ENCODE measurements at places on chromosomes 3 and 15. TPM values are rescaled to one million over a fixed set of nuclear protein-coding genes. Genes with fewer than 3 reads are reported as not detected.

GRCh38 chr3:8112587-8112986 lies 389.0 kb upstream of the LMCD1 start:
- no peak for DNase-seq

The C3orf20 gene
- total RNA-seq, result 0.92 TPM

DNA sequence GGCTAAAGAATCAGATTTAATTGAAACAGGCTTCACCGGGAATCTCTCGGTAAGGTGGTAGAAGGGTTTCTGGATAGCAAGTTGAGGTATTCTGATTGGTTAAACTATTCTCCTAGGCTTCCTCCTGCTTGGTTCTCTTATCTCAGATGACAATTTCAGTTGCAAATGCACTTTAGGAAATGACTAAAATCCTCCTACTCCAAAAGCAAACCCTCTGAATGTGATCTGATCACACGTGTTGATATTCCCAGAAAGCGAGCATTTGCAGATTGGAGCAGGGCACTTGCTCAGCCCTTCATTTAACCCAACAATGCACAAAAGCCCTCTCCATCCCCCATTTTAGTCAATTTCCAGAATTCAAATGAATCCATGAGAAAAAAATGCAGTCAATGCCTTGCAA lies 55.6 kb upstream of the ICE2 start:
- no peak for DNase-seq

DNA sequence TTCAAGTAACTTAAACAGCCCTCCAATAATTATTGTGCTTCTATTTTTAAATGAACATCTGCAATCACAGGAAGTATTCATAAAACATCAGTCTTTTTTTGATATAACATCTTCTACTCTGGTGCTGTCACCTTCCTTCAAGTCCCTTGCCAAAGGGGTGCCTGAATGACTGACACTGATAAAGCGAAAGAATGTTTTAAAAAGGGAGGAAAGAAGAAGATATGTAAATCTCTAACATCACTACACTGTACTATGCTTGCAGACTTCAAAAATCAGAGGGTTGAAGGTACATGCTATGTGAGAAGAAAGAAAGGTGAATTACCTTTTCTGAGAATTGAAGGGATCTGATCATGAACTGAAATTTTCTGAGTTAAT lies 253.7 kb downstream of the ZPLD1 start:
- DNase-seq, result no peak

DNA sequence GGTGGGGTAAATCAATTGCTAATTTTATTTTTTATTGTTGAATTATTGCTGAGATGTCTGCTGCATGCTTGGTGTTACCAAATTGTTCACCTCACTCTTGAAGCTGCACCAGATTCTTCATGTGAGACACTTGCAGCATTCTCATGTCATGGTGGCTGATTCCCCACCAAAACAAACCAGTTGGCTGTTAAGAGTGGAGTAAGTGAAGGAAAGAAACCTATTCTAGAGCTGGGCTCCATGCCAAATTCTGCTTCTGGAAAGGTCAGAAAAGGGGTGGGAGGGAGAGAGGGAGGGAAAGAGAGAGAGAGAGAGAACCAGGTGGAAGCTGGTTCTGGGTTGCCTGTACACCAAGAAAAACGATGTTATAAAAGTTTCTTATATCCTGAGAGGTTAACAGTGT lies 317.5 kb upstream of the THRB start:
- DNase-seq, result no peak

- no peak for DNase-seq
These were observed 5.3 kb downstream of the CASR start for GRCh38 chr3:122188737-122189136.

- DNase-seq, result no peak
These were observed 41.7 kb downstream of the DAPK2 start for GRCh38 chr15:64004587-64004986.

DNA sequence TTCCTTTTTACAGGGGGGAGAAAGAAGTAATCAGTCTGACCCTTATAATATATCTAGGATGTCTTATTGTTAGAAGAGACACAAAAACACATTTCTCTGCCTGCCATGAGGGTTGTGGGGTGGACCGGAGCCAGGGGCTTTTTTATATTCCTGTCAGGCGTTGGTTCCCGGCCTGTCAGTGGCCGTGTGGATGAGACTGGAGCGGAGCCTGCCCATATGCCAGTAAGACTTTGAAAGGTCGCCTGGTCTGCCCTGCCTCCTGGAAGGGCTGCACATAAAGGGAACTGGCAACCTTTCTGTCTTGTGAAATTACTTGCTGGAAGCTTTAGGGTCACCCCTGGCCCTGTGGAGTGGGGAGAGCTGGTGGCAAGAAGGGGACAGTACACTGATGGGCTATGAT lies 34.7 kb downstream of the MAP3K13 start:
- DNase-seq, result no peak

GRCh38 chr15:80267658-80268057 lies 15.6 kb upstream of the CTXND1 start:
- no peak for DNase-seq

GRCh38 chr3:156888176-156888575 lies 62.0 kb downstream of the LEKR1 start:
- no peak for DNase-seq

The HCLS1 gene
- total RNA-seq, result 0.57 TPM

GRCh38 chr3:72230774-72231379 lies 445.9 kb upstream of the PROK2 start:
- DNase-seq, result no peak

GRCh38 chr3:115523458-115523857 lies 99.9 kb upstream of the GAP43 start:
- DNase-seq, result peak; percentile 42

DNA sequence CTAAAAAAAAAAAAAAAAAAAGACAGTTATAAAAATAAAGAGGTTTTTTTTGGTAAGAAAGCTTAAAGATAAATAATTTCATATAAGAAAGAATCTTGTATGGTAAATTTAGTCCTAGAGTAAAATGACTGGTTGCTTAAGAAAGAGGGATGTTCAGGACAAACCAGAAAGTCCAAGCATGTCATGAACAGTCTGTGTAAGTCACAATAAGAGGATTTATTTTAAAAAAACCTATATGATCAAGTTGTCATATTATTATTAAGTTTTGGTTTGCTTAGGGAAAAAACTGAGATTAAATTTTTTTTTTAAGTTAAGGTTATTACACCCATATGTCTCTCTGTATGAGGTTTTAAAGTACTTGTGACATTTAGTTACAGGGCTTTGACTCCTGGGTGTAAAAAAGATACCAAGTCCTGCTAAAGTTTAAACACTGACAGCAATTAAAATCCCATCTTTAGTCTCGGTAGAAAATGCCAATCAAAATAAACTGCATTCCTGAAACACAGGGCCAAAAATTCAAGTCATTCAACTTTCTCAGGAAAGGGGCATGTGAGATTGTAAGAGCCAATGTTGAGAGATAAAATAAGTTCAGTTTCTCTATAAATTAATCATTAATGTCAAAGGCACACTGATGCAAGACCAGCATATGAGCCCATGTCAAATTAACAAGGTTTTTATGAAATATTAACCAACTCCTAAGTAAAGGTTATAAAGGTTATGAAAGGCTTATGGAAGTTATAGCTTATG lies 8.5 kb upstream of the BDH1 start:
- no peak for DNase-seq

GRCh38 chr3:124648551-124648950 lies 81.7 kb upstream of the UMPS start:
- DNase-seq, result no peak

- no peak for DNase-seq
These were observed 85.3 kb downstream of the LRRK1 start for GRCh38 chr15:101004500-101004899.

DNA sequence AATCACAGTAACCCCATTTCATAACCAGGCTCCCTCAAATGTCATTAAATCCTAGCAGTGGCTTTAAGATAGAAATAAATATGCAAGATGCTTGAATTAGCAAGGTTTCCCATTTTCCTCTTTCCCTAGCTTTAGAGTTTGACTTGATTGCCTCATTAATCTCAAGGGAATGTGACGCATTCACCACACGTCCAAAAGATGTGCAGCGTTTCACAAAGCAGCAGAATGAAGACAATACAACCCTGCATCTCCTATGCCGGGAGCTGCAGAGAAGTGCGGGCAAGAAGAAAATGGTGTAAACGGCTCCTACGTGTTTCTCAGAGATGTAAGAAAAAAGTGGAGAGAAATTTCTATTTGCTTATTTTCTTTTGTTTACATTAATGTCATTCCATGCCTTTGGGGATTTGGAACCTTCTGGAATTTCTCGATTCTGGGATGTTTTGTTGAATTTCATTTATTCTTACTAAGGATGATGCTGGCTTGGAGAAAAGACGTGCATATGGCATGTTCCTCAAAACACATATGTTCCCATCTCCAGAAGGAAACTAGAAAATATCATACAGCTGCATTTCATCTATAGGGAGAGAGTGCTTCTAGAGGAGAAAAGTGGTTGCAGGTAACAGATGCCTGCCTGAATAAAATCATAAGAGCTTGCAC lies 27.8 kb upstream of the FRMD4B start:
- DNase-seq, result no peak

DNA sequence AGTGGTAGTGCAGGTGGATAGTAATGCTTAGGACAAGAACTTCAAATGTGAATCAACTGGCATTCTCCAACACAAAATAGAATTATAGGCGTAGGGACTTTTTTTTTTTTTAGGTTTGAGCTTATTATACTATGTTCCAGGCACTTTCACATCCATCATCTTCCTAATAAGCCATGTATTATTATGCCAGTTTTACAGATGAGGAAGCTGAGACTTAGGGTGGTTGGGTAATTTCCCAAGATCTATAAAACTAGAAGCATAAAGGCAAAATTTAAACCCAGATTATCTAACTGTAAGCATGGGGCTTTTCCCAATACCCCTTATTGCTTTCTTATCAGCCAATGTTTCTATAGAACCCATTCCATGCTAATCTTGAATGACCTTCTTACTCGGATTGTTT lies 75.1 kb upstream of the ETV5 start:
- no peak for DNase-seq

- DNase-seq, result no peak
These were observed 69.7 kb downstream of the ST8SIA2 start for GRCh38 chr15:92463352-92463751.

GRCh38 chr3:196686436-196686835 lies 25.6 kb downstream of the CEP19 start:
- DNase-seq, result peak; percentile 33

The LMLN gene
- 7.7 TPM for total RNA-seq

The ST8SIA2 gene
- 5.9 TPM for total RNA-seq

The BFSP2 gene
- not detected for total RNA-seq

- DNase-seq, result no peak
These were observed 10.0 kb downstream of the ARIH2 start for GRCh38 chr3:48928679-48929078.

DNA sequence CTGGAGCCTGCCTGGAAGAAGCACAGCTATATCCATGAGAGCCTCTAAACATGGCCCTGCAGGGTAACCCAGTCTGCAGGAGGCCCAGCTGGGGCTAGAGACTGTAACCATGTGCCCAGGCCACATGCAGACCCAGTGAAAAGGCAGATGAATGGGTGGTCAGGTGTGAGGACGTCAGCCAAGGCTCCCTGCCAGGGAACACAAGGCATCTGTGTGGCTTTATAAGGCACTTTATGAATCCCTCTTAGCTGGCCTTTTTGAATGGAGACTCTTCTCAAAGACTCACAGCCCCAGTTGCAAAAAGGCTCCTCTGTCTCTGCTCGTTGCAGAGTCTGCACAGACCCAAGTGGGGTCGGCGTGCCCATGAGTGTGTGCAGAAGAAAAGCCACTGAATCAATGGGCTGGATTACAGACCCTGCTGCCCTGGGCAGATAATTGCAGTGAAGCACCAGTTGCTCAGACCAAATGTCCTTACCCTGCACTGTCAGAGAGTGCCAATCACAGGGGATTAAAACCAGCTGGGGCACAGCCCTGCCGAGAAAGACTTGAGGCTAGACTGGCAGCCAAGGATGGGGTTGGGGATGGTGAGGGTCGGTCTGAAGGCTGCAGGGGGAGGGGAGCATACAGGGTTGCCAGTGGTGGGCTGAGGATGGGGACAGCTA lies 154.2 kb downstream of the RAB11A start:
- no peak for DNase-seq

DNA sequence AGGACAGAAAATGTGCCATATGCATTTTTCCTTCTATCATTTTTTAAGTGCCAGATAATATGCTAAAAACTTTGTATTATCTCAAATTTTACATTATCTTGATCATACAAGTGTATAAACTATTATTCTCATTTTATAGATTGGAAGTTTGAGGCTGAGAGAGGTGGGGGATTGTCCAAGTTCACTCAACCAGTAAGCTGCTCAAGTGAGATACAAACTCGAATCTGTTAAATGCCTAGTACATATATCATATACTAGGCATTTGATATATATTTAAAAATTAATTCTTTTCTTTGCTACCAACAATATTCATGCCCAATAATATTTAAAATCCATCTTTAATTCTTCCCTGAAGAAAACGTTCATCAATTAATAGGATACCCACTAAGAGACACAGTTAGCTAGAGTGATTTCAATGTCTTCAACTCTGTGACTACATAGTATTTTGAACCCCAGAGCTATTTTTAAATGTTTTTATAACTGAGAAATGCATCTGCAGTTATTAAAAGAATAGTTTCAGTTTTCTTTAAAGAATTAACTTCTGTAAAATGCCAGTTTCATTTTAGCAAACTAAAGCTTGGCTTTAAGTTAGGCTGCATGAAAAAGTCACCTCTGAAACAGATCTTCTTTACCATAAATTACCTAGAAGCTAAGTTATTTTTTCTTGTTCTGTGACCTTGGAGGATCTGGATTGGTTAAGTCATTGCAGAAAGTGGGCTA lies 40.4 kb downstream of the IQCB1 start:
- no peak for DNase-seq

The SCN11A gene
- total RNA-seq, result 0.28 TPM

GRCh38 chr15:86139828-86140227 lies 60.2 kb downstream of the AGBL1 start:
- no peak for DNase-seq

DNA sequence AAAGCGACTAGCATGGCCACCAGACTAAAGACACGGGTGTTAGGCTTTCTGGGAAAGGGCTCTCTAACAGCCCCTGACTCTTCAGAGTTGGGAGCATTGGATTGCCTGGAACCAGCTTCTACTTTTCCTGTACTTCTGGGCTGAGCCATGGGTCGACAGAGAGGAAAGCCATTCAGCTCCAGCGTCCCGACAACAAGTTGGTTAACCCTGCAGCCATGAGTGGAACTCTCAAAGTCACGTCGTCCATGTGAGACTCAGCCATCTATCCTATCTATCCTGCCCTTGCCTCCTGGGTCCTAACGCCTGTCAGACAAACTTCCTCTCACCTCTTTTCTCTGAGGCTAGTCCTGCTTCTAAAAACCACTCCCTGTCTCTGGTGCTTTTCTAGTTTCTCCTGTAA lies 32.6 kb upstream of the TBC1D5 start:
- DNase-seq, result no peak

- DNase-seq, result no peak
These were observed 214.3 kb downstream of the ADAMTS9 start for GRCh38 chr3:64473466-64473865.

The NOX5 gene
- 0.12 TPM for total RNA-seq
